Adipose tissue (tissue), 3 donors: ENCODE measurements at places on chromosomes 13 and 19. TPM values are rescaled to one million over a fixed set of nuclear protein-coding genes. Genes with fewer than 3 reads are reported as not detected.

The ADAT3 gene
- polyA plus RNA-seq: 4.2 TPM

The NCR1 gene
- polyA plus RNA-seq: 0.16 TPM

The LILRB1 gene
- polyA plus RNA-seq: 1.5 TPM

The LIN7B gene
- polyA plus RNA-seq: 12.9 TPM

The ZNF571 gene
- polyA plus RNA-seq: 2.2 TPM

The RNF225 gene
- polyA plus RNA-seq: not detected

The ZNF724 gene
- not detected for polyA plus RNA-seq

The CYP2F1 gene
- polyA plus RNA-seq: not detected
